ENCODE measurements at places on chromosomes 2 and 18. TPM values are rescaled to one million over a fixed set of nuclear protein-coding genes. Genes with fewer than 3 reads are reported as not detected.
A peak's percentile ranks its signal among the peaks of the same experiment; 100 is the strongest.

DNA sequence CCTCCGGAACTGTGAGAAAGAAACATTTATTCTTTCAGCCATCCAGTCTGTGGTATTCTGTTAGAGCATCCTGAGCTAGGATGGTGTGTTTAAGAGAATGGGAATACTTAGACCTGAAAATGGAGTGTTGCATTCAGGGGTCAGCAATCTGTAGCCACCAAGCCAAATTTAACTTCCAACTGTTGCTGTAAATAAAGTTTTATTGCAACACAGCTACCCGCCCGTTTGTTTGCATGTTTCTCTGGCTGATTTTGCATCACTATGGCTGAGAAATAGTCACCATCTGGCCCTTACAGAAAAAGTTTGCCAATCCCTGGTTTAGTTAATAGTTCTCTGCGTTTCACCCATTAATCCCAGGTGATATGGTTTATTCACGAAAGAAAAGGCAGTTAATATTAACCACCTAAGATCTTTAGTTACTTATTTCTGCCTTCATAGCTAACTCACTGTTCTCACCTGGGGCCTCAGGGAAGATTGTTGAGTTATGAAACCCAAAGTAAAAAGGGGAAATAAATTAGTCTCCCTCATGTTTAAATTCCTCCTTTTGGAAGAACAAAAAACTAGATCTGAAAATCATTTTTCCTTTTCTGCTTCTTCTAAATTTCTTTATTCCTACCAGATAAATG lies 9.5 kb upstream of the CYS1 start:
- no peaks in the 10 kb centered on the region for H3K36me3 ChIP-seq
- ATAC-seq = no peak
- H3K27me3 ChIP-seq = peaks cover 43% of the 10 kb centered on the region
- H3K4me1 ChIP-seq = peaks cover 5% of the 10 kb centered on the region
- no peak overlapping the region for H3K27ac ChIP-seq
- H3K4me3 ChIP-seq = no peak overlapping the region

- no peaks in the 10 kb centered on the region for H3K36me3 ChIP-seq
- no peaks in the 10 kb centered on the region for H3K4me1 ChIP-seq
- H3K27me3 ChIP-seq = no peaks in the 10 kb centered on the region
- no peak overlapping the region for H3K4me3 ChIP-seq
- no peak for ATAC-seq
Measured at GRCh38 chr18:30208546-30208945, 834.0 kb downstream of the DSC3 start.

DNA sequence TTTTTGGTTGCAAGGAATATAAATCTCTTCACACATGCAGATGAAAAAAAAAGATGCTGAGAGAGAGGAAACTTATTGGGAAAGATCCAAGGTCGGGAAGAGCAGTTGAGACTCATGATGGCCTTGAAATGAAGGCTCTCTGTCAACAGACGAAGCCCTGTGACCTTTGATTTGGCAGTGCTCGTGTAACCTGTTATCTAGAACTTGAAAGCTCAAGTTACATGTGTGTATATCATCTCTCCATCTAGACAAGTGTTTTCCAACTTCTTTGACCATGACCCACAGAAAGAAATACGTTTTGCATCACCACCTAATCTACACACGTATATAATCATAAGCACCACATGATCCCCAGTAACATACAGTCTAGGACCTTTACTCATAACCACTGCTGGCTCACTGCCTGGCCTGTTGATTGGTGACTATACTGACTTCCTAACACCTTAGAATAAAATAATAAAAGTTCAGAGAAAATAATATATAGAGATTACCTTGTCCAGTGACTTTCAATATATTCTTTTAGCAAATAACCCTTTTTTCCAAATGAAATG lies 319.0 kb upstream of the PKDCC start:
- ATAC-seq = no peak
- no peaks in the 10 kb centered on the region for H3K4me1 ChIP-seq
- H3K27ac ChIP-seq = no peak overlapping the region
- H3K27me3 ChIP-seq = peaks cover 11% of the 10 kb centered on the region
- H3K4me3 ChIP-seq = no peak overlapping the region
- no peaks in the 10 kb centered on the region for H3K36me3 ChIP-seq

GRCh38 chr18:63971320-63972001 lies 1.6 kb downstream of the SERPINB8 start:
- H3K4me1 ChIP-seq = peaks cover 11% of the 10 kb centered on the region
- peaks cover 13% of the 10 kb centered on the region for H3K36me3 ChIP-seq
- ATAC-seq = no peak

GRCh38 chr18:48024009-48024512 lies 93.6 kb upstream of the SMAD2 start:
- no peak for ATAC-seq
- no peaks in the 10 kb centered on the region for H3K4me1 ChIP-seq
- no peaks in the 10 kb centered on the region for H3K36me3 ChIP-seq
- H3K27ac ChIP-seq = no peak overlapping the region
- no peak overlapping the region for H3K4me3 ChIP-seq
- peaks cover 20% of the 10 kb centered on the region for H3K27me3 ChIP-seq

GRCh38 chr2:206068207-206068606 lies 17.8 kb downstream of the INO80D start:
- H3K4me1 ChIP-seq = peaks cover 26% of the 10 kb centered on the region

DNA sequence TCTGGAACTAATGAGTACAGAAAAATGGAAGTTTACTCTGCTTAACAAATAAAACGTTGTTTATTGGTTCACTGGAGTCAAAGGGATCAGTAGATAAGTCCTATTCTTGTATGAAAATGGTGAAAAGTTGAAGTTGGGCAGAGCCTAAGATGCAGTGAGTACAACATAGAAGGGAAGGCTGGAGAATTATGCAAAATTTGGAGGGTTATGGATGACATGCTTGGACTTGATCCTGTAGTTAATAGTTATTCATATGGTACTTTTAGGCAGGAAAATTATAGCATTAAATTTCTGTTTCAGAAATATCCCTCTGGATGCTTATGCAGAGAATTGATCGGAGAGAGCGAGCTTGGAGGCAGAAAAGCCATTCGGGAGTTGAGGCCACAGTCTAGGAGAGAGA lies 167.6 kb downstream of the KCNS3 start:
- no peaks in the 10 kb centered on the region for H3K27me3 ChIP-seq
- no peak for ATAC-seq
- no peaks in the 10 kb centered on the region for H3K4me1 ChIP-seq
- no peak overlapping the region for H3K27ac ChIP-seq
- no peaks in the 10 kb centered on the region for H3K36me3 ChIP-seq

GRCh38 chr18:35377875-35378573 lies 887 bp upstream of the ZNF396 start:
- H3K27me3 ChIP-seq = peaks cover 3% of the 10 kb centered on the region
- peak overlapping the region; percentile 54 for H3K27ac ChIP-seq
- no peaks in the 10 kb centered on the region for H3K36me3 ChIP-seq
- no peak for ATAC-seq

GRCh38 chr2:197668296-197668695 lies 7.1 kb downstream of the RFTN2 start:
- no peak overlapping the region for H3K27ac ChIP-seq
- ATAC-seq = no peak
- H3K36me3 ChIP-seq = no peaks in the 10 kb centered on the region
- no peaks in the 10 kb centered on the region for H3K4me1 ChIP-seq

DNA sequence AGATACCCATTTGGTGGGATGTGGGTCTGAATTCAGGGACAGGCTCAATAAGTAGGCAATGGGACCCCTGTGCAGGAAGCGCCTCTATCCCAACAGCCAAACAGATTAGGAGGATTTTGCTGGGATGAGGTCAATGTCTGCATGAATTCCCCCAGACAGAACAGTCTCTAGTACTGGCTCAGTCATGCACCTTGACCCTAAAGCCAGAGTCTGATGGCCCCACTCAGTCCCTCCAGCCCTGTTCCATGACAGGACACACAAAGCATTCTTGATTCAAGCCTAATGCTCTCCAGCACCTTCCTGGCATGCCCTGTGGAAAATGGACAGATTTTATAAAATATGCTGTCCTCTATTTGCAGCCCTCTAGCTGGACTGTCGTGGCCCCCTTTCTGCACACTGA lies 49.8 kb upstream of the RAB6D start:
- H3K27me3 ChIP-seq = peaks cover 36% of the 10 kb centered on the region
- ATAC-seq = no peak
- H3K36me3 ChIP-seq = no peaks in the 10 kb centered on the region

- peaks cover 8% of the 10 kb centered on the region for H3K27me3 ChIP-seq
- H3K36me3 ChIP-seq = no peaks in the 10 kb centered on the region
- H3K4me1 ChIP-seq = no peaks in the 10 kb centered on the region
- no peak overlapping the region for H3K27ac ChIP-seq
Measured at GRCh38 chr2:31704561-31705212, 123.9 kb upstream of the SRD5A2 start.

The OSR1 gene
- not detected for total RNA-seq

The ABCG5 gene
- total RNA-seq = not detected

The FLACC1 gene
- total RNA-seq = 1.1 TPM

The MYCN gene
- not detected for total RNA-seq

The DRC1 gene
- total RNA-seq = not detected

The RMDN2 gene
- total RNA-seq = 2.0 TPM

The TUBA4B gene
- total RNA-seq = not detected

Measured in activated T-helper 17 cell treated with anti-CD3 and anti-CD28 coated beads, Interleukin-2, amount 50 U/mL, for 72 hours (primary cell).